GM13976 (cell line): ENCODE measurements at places on chromosomes 13 and 19.

DNA sequence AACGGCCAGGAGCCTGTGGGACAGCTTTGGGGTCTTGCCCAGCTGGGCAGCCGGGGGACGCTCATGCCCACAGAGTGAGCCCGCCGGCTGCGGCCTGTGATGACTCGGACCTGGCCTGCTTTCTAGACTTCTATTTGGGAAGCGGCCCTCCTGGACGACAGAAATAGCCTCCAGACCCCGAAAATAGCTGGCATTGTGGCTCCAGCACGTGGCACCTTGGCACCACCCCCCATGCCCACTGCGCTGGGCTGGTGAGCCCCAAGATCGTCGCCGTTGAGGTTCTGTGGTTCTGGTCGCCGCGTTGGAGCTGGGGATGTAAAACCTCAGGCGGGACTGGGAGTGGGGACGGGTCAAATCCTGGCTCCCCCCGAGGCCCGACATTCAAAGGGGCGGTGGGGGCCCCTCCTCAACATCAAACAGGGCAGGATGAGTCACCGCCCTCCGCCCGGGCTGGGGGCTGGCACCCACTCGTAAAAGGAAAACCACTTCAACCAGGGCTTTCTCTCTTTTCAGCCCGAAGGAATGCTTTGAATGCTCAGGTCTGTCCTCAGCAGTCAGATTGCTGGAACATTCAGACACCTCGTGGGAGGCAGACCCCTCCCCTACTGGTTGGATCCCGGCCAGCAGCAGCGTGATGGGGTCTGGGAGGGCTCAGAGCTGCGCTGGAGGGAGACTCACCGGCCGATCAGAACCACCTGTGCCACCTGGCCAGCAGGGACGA, 42.1 kb downstream of the GADD45B start:
- no peak for DNase-seq

DNA sequence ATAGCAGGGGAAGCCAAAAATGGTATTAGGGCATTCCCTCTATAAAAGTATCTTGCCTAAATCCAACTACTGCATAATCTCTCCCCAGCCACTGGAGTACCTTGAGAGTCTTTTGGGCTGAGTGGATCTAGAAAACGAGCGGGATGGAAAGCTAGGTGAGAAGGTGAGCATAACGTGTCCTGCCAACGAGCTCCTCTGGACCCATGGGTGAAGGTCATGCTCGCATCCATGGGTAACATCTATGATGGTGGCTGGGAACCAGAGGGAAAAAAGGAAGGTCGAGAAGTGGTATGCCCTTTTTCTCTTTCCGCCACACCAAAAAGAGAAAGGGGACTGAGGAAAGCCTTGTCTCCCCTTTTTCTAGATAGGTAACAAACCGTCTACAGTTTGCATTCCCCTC, 63.0 kb downstream of the ZNF208 start:
- DNase-seq, result no peak

GRCh38 chr13:42752731-42753130, 28.7 kb upstream of the FAM216B start:
- DNase-seq, result no peak

GRCh38 chr19:27858981-27859581, 1353.9 kb downstream of the UQCRFS1 start:
- DNase-seq, result no peak

- DNase-seq, result no peak
Observed at GRCh38 chr13:25300861-25301346, 521 bp upstream of the NUP58 start.

- DNase-seq, result no peak
Observed at GRCh38 chr13:104024416-104025170, 958.4 kb upstream of the SLC10A2 start.

GRCh38 chr13:35733827-35734226, 257.3 kb upstream of the MAB21L1 start:
- no peak for DNase-seq

DNA sequence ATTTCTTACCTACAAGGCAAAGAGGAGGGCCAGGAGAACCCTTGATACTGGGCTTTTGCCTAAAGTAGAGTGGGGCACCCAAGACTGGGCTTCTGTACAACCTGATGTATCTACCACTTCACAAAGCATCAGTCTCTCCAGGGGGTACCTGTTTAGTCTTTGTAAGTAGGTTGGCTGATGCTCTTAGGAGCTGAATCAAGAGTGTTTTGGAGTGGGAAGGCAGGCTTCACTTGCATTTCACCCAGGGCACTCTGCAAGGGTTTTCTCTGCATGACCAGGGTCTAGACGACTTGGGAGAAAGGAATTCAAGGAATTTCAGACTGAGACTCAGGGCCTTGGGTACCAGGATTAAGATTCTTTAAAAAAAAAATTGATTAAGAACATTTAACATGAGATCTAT, 361.5 kb downstream of the RFC3 start:
- no peak for DNase-seq

GRCh38 chr13:39656325-39656677, 839 bp downstream of the COG6 start:
- DNase-seq, result no peak

DNA sequence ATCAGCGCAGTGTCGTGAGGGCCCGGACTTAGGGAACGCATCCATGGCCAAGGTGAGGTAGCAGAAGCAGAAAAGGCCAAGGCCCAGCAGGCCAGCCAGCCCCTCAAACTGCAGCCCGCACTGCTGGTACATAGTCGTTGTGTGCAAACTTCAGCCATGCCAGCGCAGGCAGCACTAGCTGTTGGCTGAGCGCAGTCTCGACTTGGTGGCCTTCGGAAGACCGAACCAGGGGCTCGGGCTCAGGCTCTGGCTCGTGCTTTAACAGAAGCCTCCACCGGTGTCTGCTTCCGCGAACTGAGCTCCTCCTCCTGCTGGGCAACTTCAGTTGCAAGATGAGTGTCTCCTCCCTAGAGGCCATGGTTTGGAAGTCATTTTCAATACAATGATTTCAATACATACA, 157.5 kb downstream of the DNAJC15 start:
- DNase-seq, result no peak

DNA sequence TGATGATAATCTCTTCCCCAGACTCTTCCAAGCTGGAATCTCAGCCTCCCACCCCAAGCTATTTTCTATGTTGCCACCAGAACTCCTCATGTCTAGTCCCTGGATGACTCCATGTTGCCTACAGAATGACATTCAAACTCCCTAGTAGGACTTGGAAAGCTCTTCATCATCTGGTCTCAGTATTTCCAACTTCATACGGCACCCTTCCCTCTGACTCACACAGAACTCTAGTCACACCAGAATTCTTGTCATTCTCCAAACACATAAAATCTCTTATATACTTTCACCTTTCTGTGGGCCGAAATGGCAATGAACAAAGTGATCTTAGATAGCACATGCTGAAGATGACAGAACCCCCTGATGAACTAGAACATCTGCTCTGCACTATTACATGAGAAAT, 86.2 kb downstream of the CAB39L start:
- no peak for DNase-seq

GRCh38 chr13:63578796-63579195, 2163.1 kb upstream of the PCDH20 start:
- no peak for DNase-seq

DNA sequence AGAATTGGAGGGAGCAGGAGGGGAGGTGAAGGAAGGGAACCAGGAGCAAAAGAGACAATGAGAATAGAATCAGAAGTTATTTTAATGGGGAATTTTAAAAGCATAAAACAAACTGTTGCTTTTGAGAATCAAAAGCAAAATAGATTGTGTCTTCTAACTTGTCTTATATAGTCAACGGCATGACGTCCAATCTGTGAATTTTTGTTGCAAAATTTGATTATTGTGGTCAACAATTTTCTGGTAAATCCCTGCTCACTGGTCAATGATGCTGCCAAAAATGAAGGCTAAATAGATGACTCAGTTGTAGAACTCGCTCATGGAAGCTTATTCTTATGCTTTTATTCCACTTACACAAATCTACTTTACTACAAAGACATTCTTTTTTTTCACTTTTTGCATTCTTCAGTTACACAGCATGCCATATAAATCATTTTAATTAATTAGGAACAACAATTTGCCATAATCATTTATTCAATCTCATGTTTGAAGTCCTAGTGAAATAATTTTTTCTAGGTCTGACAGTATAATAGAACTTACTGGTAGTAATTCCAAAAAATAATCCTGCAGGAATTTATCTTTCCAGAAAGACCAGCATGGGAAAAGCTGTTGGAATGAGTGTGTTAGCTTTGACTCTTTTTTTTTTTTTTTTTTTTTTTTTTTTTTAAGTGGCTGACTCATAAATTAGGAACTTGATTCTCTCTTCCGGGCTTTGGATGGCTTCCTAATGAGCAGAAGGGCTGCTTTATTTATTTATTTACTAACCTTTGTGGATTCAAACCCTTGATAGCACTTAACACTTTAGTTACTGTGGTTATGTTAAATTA, 256.9 kb downstream of the SPRY2 start:
- no peak for DNase-seq

GRCh38 chr19:10510301-10510802, 6.9 kb downstream of the S1PR5 start:
- peak; percentile 85 for DNase-seq

- no peak for DNase-seq
Observed at GRCh38 chr19:56156768-56157167, 15.7 kb downstream of the ZNF444 start.

DNA sequence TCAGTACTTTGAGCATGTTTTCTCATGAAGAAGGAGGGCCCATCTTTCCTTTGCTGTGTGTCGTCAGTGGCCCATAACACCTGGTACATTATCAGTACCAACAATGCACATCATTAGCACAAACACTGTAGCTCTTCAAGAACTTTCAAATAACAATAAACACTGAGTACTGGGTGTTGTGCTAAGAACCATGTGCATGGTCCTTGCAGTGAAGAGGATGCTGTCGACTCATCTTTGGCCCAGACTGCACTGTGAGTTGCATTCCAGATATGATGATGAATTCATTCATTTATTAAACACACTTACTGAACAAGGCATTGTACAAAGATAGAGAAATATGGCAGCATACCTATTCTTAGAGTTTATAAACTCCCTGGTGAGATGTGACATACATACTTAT, 55.8 kb downstream of the FLT3 start:
- no peak for DNase-seq

- no peak for DNase-seq
Observed at GRCh38 chr13:103431856-103432255, 365.6 kb upstream of the SLC10A2 start.

DNA sequence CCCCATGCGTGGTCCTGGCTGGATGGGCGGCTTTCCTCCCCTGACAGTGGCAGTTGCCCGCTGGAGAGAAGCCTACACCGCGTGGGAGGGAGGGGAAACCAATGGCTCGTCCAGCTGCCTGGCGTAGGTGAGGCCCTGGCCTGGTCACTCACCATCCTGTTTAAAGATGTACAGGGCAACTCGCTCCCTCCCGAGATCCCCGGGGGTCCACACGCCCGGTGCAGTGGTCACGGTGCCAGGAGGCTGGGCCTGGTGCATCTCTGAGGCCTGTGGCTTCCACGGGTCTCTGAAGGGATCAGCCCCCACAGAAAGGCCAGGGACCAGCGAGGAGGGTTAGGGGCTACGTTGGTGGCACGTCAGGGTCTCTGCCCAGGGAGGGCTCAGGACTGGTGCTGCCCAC, 156.5 kb downstream of the KDM4B start:
- DNase-seq, result no peak

- DNase-seq, result no peak
Observed at GRCh38 chr13:106276876-106277275, 258.6 kb downstream of the EFNB2 start.

DNA sequence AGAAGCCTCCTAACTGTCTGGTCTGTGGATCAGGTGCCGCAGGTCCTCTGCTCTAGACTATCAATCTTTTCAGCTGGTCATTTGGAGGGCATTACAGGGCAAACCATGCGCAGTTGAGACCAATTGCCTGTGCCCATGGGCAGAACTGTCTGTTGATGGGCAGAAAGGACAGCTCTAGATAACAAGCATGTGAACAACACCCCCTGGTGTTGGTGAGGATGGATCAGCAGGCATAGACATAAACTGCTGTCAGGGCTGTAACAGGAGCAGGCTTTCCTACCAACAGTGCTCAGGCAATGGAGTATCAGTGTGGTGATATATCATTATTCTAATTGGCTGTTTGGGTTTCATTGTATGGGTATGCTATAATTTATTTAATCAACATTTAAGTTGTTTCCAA, 104.7 kb upstream of the KL start:
- DNase-seq, result peak; percentile 64

- peak; percentile 34 for DNase-seq
Observed at GRCh38 chr19:41535029-41535622, 40.8 kb upstream of the CEACAM21 start.

DNA sequence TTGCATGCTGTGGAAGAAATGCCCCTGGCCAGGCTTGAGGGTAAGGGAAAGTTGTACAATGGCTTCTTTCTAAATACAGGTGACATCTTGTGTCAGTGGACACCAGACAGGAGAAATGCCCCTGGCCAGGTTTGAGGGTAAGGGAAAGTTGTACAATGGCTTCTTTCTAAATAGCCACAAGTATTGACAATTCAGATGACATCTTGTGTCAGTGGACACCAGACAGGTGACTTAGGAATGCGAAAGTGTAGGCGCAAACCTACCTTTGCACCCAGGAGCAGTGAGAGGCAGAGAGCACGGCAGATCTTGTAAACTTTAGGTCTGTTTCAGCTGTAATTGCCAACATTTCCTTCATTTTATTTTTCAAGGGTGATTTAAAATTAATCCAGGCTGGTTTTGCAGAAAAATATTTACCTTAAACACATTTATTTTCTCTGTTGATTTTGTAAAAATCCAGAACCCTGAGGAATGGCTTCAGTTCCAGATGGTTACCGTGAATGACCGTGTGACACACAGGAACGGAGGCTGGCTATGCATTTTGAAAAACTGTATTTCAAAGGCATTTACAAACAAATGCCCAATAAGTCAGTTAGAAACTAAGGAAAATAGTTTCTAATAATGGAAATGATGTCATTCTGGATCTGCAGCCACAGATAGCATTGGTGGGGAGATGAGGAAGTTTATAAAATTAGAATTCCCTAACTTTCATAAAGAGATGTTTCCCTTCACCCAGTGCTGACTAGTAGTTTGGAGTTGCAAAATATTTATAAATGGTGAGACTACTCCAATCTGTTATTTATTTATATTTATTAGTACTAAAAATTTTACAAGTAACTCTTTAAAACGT, 34.9 kb downstream of the TNFSF13B start:
- DNase-seq, result no peak
